Immature natural killer cell (primary cell): ENCODE measurements at places on chromosomes 5 and 9.

DNA sequence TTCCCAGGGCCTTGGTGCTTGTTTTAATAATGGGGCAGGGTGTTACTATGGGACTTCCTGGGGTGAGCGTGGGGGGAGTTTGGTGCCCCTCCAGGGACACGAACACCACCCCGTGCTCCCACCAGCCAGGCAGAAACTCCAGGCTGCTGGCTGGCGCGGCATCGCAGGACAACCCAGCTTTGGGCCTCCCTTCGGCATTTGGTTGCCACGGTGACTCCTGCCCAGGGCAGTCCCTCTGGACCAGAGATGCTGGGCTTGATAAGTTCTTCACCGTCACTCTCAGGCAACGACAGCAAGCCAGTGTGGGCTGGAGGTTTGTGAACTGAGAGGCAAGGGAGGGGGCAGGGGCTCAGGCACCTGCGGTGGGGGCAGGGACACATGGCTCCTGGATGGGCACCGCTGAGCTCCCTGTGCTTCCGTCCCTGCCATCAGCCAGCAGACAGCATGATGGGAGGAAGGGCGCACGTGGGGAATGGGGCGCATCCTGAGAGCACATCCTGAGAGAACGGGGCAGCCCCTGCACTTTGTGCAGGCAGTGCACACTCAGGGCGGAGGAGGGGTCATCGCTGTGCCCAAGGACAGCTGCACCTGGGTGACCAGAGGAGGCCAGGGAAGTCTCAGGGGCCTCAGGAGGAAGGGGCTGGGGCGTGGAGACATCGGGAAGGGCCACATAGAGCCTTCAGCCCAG is 116.4 kb downstream of the RXRA start:
- DNase-seq, result no peak

DNA sequence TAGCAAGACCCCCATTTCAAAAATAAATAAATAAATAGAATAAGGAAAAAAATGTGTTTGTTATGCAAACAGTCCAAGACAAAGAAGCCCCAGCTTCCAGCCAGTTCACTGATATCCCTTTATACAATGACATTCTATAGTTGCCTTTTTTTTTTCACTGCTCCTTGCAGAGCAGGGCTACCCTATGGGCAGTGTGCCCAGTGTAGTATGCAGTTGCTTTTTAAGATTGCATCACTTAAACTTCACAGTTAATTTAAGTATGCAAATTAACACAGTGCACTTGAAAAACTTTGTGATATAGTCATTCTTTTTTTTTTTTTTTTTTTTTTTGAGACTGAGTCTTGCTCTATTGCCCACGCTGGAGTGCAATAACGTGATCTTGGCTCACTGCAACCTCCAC is 40.8 kb upstream of the ARRDC3 start:
- DNase-seq, result no peak

- no peak for DNase-seq
Observed at GRCh38 chr5:74865256-74865803, 857 bp downstream of the FAM169A start.

DNA sequence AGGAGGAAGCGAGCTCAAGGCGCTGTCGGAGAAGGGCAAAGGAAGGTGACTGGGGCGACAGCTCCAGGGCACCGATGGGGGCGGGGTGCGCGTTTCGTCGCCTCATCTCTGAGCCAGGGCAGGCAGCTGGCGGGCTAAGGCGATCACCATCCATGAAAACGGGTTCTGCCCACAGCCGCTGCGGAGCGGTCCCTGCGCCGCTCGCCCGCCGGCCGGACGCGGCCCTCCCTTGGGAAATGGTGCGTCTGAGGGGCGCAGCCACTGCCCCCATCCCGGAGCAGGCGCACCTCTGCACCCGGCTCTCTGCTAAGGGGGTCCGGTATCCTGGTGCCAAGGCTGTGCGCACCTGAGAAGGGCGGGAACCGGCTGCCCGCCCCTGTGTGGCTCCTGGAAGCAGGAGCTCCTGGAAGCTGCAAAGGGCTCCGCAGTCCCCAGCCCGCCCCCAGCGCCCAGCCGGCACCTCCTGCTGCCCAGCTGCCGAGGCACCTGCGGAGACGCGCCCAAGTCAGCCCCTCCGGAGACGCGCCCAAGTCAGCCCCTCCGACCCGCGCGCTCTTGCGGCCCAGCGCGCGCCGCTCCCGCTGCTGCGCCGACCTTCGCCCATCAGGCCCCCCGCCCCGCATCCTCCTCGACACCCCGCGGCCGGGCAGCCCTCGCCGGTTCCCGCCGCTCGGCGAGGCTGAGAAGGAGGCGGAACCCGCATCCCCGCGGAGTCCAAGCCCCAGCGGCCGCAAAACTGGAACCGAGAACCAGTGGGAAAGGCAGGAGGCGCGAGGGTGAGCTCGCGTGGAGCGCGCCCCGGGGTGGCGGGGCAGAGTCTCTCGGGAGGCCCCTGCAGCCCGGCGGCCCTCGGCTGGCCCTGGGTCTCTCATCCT is 757 bp downstream of the ANKRD34B start:
- no peak for DNase-seq

DNA sequence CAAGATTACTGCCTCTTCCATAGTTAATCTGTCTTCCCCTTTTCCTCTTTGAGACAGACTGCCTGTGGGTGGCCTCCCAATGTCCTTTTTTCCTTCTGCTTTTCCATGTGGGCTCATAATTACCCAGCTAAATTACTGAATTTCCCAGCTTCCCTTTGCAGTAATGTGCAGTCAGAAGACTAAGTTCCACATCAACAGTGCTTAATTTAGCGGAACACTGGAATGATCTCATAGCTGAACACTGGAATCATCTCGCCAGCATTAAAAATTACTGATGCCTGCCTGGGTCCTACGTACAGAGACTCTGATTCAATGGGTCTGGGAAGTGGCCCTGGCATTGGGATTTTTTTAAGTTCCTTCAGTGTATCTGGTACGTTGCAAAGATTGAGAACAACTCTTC is 84.3 kb downstream of the DNAH5 start:
- no peak for DNase-seq

DNA sequence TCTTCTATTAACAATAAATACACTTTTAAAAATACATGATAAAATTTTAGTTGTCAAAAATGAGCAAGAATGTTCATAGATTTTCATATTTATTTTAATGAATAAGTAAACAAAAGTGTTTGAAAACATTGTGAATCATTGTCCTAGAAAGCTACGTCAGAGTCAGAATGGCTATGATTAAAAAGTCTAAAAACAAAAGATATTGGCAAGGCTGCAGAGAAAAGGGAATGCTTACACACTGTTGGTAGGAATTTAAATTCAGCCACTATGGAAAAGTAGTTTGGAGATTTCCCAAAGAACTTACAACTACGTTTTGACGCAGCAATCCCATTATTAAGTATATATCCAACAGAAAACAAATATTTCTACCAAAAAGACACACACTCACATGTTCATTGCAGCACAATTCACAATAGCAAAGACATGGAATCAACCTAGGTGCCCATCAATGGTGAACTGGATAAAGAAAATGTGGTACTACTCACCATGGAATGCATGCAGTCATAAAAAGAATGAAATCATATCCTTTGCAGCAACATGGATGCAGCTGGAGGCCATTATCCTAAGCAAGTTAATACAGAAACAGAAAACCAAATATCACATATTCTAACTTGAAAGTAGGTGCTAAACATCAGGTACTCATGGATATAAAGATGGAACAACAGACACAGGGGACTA is 49.2 kb upstream of the FBXL17 start:
- DNase-seq, result no peak

DNA sequence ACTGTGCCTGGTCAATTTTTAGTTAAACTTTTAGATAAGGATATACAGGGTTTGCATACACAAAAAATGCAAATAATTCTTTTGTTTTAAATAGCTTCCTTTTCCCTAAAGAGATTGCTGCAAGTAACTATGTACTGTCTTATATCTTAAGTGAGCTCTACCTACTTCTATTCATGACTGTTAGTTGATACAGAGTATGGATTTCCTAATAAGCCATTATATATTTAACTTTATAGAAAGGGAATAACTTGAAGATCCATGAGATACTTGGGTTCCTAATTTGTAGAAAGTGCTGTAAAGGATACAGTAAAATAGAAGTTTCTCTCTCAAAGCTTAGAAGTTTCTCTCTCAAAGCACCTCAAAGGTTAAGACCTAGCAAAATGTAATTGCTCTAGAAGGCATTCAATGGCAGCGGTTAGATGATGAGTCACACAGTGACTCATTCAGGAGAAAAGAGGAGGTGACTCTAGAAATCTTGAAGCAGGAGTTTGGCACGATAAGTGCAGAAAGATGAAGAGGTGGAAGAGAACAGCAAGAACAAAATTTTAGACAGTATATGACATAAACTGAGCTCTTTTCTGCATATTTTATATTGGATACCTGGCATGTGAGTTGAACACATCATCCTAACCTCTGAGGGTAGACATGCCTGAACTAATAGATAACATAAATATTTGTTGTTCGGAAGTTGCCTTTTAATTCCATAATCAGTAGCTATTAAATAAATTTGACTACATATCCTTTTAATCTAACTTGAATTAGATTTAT is 5.5 kb upstream of the DNAJC21 start:
- DNase-seq, result no peak

- no peak for DNase-seq
Observed at GRCh38 chr5:110371011-110371724, 355.3 kb downstream of the TMEM232 start.

- peak; percentile 65 for DNase-seq
Observed at GRCh38 chr5:132369474-132370180, at the start of gene SLC22A5. Gene SLC22A5 (plus strand): TSS chr5:132369710. CDS start chr5:132369973, 263 bp downstream.

DNA sequence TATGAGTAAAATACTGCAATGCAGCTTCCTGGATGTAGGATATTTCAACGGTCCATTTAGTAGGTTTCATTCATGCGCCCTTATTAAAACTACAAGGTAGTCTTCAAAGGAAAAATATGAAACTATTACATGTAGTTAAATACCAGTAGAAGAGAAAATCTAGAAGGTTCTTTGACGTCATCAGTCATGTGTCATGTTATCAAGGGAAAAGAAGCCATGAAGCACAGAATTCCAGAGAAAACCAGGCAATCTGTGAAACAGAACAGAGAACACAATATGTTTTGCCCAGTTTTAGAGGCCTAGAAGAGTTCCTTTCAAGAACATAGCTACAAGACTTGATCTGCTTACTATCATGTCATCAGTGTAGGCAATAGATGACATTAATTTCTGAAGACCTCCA is 38.4 kb downstream of the BNC2 start:
- no peak for DNase-seq

GRCh38 chr9:447230-448025 is 232.8 kb downstream of the DOCK8 start:
- peak; percentile 46 for DNase-seq

DNA sequence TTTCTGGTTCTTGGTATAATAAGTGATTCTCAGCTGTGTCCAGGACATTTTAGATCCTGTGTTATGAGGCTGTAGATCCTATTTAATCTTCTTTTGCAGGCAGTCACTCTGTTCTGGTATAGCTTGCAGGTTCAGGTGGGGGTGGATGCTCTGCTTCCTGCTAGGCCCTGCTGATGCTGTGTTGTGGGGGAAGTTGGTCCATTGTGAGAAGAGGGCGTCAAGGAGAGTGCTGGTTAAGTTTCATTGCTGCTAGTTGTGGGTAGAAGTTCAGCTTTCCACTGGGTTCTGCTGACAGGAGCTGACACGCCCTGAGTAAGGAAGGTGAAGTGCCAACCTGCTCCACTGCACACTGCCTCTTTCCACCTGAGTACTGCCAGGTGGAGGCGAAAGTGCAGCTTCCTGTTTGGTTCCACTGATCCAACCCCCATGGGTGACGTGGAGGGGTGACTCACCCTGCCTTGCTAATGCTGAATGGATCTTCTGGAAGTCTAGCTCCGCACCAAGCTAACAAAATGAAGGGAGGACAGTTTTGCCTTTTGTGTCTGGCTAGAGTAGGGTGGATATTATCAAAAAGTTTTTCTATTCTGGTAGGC is 16.3 kb downstream of the NMRK1 start:
- no peak for DNase-seq

DNA sequence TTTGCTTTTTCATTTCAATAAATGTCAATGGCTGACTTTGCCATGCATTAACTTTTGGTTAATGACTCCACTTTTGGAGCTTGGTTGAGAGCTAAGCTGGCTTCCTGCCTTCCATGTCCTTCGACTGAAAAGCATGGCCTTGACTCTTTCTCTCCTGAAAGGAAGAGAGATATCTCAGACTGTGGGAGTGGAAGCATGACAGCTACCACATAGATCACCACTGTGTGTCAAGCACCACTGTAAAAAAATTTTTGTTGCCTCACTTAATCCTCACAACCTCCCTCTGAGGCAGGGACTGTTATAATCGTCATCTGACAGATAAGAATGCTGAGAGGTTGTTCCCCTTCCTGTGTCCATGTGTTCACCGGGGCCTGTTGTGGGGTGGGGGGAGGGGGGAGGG is 184.8 kb downstream of the RORB start:
- DNase-seq, result no peak

DNA sequence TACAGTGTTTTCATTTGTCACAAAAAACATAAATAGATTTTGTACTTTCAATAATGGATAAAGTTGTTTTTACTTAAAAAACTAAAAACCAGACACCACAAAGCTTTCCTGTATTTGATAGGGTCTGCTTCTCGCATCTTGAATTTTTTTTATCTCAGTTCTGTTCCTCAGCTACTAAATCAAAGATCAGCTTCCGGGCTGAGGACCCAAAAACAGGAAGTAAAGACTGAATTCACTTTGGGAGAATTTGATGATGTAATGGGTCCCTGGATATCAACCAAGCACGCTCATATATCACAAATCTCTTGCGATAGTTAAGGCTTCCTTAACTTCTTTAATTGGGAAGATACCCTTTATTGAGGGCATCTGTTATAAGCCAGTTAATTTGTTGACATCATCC is 24.1 kb downstream of the ITK start:
- DNase-seq, result no peak

DNA sequence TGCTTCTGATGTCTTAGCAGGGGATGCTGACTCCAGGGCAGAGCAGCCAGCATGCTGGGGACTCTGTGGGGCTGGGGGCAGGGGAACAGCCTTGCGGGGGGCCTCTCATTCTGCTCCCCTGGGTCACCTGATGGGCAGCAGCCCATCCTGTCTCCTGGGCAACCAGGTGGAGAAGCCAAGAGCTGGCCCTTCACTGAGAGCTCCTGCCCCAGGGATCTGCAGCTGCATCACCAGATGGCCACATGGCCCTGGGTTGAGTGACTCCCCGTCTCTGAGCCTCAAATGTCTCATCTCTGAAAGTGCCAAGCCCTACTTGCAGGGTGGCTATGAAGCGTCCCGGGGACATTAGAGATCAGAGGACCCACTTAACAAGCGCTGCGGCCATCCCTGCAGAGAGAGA is 49.1 kb downstream of the LRSAM1 start:
- no peak for DNase-seq

DNA sequence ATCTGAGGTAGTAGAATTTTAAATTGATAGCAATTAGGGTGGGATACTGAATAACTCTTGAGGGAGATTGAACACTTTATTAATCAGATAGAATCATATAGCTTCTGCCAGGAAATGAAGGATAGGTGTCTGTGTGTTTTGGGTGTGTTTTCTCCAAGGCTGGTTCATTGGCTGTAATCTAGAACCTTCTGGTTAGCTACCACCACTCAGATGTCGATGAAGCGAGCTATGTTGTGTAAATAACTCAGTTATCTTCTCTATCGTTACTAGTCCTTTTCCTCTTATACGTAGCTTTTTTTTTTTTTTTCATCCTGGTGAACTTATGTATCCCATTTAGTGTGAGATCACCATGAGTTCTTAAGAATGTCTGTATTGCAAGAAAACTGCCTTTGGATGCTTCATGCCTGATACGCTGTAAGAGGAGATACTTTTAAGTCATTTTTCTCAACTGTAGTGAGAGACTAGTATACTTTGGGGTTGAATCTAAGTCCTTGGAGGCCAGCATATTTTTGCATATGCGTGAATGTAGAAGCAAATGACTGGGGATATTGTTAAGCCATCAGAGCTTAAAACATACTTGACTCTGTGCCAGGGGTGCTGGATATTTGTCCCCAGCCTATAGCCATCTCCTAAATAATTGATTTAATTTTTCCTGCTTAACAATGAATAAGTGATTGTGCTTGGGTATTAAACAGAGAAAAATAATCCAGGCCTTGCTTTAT is 2.1 kb downstream of the TNFAIP8 start:
- no peak for DNase-seq
